KBM-7 (cell line): ENCODE measurements at places on chromosomes 16 and 17.

GRCh38 chr17:39665642-39666224, 584 bp downstream of the TCAP start:
- no peak for DNase-seq

GRCh38 chr17:64736804-64737492, 74.8 kb upstream of the SMURF2 start:
- peak; percentile 78 for DNase-seq

GRCh38 chr17:72266112-72266775, 145.4 kb downstream of the SOX9 start:
- DNase-seq = no peak

- DNase-seq = no peak
Measured at GRCh38 chr16:23478566-23478965, 25.6 kb upstream of the COG7 start.

GRCh38 chr17:1237471-1237870, 32.8 kb upstream of the BHLHA9 start:
- DNase-seq = no peak

DNA sequence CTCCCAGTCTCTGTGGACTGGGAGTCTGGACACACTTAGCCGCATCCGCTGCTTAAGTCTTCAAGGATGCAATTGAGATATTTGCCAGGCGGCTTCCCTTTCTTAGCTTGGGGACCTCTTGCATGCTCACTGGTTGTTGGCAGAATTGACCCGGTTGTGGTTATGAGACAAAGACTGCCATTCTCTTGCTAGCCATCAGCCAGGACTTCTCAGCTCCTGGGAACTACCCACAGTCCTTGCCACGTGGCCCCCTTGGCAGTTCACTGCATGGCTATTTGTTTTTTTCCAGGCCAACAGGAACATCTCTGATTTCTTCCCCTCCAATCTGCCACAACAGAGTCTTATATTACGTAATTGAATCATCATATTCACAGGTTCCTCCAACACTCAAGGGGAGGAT, 25.5 kb downstream of the CACNG4 start:
- no peak for DNase-seq

- peak; percentile 89 for DNase-seq
Measured at GRCh38 chr17:8125154-8125946, 1.4 kb upstream of the HES7 start.

- no peak for DNase-seq
Measured at GRCh38 chr16:22938647-22939046, 124.7 kb downstream of the HS3ST2 start.

DNA sequence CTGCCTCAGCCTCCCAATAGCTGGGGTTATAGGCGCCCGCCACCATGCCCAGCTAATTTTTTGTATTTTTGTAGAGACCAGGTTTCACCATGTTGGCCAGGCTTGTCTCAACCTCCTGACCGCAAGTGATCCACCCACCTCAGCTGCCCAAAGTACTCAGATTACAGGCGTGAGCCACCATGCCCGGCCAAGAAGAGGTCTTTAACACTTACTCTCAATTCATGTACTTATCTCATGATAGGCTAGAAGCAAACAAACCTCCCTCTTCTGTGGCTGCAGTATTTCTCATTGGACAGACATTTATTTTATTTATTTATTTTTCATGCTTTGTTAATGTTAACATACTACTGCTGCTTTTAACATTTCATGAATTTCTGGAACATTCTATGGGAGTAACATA, 7.0 kb upstream of the NT5C start:
- DNase-seq = no peak

DNA sequence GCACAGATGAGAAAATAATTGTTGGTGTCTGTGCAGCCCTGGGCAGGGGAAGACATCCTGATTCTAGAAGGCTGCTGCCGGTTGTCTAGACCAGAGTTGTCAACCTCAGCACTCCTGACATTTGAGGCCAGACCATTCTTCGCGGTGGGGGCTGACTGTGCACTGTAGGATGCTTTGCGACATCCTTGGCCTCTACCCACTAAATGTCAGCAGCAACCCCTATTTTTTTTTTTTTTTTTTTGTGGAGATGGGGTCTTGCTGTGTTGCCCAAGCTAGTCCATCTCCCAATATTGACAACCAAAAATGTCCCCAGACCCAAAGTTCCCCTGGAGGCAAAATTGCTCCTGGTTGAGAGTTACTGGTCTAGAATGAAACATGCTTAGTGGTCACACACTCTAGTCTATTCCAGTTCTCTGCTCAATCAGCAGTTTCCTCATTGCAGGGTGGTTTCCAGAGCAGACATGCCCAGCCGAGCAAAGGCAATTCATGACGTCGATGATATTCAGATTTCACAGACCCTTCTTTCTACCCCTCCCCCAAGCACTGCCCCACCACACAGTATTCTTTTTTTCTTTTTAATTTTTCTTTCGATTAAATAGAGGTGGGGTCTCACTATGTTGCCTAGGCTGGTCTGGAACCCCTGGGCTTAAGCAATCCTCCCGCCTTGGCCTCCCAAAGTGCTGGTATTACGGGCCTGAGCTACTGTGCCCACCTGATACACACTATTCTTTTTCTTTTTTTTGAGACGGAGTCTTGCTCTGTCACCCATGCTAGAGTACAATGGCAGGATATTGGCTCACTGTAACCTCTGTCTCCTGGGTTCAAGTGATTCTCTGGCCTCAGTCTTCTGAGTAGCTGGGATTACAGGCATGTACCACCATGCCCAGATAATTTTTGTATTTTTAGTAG, 9.0 kb downstream of the C17orf99 start:
- DNase-seq = peak; percentile 77

DNA sequence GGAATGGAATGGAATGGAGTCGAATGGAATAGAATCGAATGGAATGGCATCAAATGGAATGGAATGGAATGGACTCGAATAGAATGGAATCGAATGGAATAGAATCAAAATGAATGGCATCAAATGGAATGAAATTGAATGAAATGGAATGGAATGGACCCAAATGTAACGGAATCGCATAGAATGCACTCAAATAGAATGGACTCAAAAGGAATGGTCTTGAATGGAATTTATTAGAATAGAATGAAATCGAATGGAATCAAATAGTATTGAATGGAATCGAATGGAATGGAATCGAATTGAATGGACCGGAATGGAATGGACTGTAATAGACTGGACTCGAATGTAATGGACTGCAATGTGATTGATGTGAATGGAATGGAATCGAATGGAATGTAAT, 501.4 kb upstream of the WSB1 start:
- peak; percentile 1 for DNase-seq

- no peak for DNase-seq
Measured at GRCh38 chr17:1961189-1961588, 63.9 kb downstream of the RTN4RL1 start.

DNA sequence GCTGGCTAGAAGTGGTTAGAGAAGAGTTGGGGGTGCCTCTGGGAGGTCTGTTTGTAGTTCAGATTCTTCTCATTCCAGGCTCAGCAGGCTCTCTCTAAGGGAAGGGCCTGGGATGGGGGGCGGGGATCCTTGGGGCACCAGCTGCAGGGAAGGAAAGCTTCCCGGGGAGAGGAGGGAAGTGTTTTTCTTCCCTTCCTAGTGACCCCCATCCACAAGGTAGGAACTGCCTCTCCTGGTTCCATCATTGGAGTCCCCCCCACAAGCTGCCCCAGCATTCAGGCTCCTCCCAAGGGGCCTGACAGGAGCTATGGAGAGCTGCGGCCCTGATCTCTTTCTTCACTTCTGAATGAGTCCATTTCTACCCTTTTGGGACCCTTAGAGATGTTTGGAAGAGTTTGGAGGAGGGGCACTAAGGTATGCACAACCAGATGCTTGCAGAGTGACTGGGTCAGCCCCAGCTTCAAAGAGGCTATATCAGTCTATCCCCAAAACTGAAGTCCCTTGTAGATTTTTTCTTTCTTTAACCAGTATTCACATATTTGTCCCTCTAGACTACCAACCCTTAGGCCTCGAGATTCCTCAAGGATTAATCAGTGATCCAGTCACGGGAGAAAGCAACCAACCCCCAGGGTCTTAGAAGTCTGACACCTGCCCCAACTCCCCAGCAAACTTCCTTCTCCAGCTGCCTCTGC, 13.9 kb upstream of the FZD2 start:
- no peak for DNase-seq

- no peak for DNase-seq
Measured at GRCh38 chr17:75685499-75685898, 18.4 kb downstream of the SAP30BP start.

DNA sequence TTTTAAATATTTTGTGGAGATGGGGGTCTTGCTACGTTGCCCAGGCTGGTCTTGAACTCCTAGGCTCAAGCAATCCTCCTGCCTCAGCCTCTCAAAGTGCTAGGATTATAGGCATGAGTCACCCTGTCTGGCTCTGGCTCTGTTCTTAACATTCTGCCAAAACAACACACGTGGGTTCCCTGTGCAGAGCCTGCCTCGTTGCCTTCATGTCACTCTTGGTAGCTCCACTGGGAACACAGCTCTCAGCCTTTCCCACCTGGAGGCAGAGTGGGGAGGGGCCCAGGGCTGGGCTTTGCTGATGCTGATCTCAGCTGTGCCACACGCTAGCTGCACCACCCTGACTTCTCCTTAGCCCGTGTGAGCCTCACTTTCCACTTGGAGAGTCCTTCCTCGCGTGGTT, 19.3 kb downstream of the CRISPLD2 start:
- DNase-seq = no peak

- DNase-seq = no peak
Measured at GRCh38 chr16:804193-805048, 3.9 kb upstream of the GNG13 start.

DNA sequence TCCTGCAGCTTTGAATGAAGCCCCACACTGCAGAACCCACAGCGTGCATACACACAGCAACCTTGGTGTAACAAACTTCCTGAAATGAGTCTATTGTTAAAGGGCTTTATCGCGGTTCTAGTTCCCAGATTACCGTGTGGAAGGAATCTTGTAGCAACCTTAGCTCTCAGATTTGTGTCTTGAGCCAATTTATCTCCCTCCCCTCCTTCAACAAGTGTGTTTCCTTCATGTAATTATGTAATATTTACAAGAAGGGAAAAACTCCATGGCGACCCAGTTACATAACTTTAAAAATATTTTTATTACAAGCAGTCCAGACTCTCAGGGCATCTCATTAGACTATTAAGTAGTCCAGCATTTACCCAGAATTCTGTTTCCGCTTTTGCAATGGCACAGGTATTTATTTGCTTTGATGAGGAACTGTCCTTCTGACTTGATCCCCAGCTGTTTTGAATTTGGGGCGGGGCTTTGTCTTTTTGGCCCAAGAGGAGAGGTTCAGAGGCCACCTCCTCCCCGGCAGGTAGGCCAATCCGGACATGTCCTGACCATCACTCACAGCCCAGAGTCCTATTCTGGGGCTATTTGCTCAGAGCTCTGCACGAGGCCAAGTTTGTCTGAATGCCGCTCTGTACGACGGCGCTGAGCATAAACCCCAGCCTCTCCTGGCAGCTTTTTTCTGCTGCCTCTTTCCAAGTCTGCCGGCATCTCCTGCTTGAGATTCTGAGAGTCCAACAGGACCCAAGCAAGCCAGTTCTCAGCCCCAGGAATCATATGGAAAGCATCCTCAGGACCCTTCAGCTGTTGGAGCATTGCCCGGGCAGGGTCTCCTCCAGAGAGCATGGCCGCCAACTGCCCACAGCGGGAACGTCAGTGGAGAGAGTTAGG, 35.6 kb downstream of the CLEC16A start:
- DNase-seq = no peak

DNA sequence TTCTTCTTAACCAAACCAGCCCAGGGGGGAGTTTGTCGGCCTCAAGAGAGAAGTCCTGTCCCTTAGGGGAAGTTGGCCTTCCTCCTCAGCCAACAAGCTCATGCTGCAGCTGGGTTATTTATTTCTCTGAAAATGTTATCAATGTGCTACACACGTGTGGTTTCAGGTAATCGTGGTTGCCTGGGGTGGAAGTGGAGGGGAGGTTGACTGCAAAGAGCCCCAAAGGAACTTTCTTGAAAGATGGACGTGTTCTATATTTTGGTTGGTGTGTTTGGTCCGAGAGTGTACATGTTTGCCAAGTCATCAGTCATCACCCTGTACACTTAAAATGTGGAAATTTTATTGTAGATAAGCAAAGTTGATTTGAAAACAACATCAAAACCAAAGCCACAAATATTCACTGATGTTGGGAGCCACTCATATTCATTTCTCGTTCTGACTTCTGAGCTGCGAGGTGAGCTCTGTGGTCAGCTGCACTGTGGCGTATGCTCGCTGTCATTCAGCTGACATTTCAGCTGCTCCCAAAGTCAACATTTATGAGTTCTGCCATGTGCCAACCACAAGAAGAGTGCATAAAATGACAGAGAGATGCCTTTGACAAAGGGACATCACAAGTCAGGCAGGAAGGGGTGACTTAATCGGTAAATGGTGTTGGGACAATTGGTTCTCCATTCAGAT, 26.5 kb upstream of the ADGRG1 start:
- peak; percentile 73 for DNase-seq

GRCh38 chr17:79950306-79950705, 85.4 kb downstream of the TBC1D16 start:
- DNase-seq = no peak

DNA sequence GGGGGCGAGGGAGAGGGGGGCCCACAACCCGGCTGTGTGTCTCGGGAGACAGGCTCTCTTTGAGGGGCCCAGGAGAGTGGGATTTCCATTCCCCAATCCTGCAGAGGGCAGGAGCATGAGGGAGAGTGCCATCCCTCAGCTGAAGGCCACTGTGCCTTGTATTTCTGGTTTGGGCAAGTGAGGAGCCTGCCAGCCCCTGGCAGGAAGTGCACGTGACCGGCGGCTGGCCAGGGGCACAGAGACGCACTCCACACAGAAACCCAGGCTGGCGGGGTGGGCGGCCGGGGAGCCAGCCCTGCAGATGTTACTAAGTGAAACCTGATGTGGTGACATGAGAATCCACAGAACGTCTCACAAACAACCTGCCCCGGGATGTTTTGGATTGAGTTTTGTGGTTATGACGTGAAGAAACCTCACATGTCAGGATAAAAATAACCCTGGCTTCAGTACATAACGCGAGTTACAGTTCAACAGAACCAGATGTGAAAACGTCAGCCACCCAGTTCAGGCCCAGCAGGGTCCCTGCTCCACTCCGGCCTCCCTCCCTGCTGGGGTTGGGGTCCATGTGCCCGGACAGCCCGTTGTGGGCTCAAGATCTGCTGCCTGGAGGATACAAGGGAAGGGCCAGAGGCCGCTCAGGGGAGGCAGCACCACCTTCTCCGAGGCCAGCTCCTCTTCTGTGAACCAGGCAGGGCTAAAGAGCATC, 51.7 kb upstream of the MTSS2 start:
- no peak for DNase-seq

DNA sequence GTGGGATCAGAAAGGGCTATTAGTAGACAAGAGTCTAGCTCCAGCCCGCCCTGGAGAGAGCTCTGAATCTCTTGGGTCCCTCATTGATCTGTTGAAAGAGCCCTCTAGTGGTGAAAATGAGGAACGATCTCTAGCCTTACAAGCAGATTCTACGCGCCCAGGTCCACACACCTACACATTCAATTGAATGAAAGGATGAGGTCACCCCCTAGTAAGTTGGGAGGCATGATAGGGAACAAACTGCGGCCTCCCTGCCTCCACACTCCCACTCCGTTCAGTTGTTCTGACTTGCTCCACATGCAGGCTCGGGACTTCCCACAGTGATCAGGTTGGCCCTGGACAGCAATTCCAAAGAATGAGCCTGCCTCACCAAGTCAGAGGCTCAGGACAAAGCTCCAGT, 2.9 kb upstream of the CACNG3 start:
- DNase-seq = peak; percentile 62

- DNase-seq = no peak
Measured at GRCh38 chr17:236641-237405, 55.4 kb upstream of the DOC2B start.
